ENCODE measurements at places on chromosomes 2 and 18. TPM values are rescaled to one million over a fixed set of nuclear protein-coding genes. Genes with fewer than 3 reads are reported as not detected.
A peak's percentile ranks its signal among the peaks of the same experiment; 100 is the strongest.

DNA sequence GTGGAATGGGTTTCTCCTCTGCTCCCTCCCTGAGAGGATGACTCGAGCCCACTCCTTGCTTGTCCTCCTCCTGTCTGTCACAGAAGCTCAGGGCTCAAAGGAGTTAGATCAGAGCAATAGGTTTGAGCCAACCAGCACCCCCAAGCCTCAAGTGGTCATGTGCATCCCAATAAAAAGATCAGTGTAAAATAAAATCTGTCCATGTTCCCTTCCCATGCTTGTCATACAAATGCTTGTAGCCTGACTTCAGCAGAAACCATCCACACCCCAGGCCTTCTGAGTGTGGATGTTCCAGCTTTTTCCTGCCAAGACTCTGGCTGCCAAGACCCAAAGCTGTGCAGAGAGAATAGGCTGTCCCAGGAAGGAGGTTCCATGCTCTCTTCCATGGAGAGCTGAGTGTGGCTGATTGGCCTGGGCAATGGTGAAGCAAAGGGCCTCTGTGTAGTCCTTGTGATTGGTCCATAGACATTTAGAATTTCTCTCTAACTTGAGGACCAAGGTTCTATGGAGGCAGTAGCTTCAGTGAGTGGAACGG lies 67.4 kb downstream of the GYPC start:
- no peak for DNase-seq

- no peak for DNase-seq
Observed at GRCh38 chr2:33457556-33458247, 18.7 kb upstream of the RASGRP3 start.

The CENPA gene
- 1.2 TPM for total RNA-seq

DNA sequence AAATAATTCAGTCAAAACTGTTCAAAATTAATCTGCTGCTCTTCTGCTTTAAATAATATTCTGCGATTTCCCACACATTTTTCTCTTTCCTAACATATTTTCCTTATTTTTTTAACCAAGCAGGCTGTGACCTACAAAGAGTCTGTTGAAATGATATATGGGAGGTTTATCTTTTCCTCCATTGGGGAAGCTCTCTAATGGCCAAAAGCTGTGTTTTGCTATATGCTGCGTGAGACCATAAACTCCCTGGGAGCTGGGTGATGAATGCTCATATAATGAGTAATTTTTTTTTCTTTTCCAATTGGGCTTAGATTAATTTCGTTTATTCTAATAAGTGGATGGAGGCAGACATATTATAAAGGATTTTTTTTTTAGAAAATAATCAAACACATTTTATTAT lies 72.2 kb upstream of the MAP2 start:
- DNase-seq, result no peak

The ATOH8 gene
- total RNA-seq, result 2.0 TPM

GRCh38 chr2:2743164-2743571 lies 412.1 kb upstream of the MYT1L start:
- peak; percentile 56 for DNase-seq
